ENCODE measurements at places on chromosomes 6 and 20.
A peak's percentile ranks its signal among the peaks of the same experiment; 100 is the strongest.

DNA sequence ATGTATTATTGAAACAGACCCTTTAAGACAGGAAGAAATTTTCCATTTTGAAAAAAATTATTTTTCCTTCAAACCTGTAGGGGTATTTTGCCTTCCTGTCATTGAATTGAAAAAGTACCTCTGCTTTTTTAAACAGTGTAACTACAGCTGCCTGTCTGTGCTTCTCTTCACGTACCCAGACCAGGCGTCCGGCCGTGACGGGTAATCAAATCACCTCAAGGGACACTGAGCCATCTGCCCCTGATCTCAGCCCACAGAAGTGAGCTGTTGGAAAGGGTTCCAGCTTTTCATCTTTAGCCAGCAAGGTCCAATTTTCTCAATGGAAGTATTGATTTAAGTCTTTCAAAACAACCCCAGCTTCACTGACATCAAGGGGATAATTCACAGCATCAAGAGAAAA lies 58.0 kb downstream of the SLC35D3 start:
- no peak for DNase-seq

DNA sequence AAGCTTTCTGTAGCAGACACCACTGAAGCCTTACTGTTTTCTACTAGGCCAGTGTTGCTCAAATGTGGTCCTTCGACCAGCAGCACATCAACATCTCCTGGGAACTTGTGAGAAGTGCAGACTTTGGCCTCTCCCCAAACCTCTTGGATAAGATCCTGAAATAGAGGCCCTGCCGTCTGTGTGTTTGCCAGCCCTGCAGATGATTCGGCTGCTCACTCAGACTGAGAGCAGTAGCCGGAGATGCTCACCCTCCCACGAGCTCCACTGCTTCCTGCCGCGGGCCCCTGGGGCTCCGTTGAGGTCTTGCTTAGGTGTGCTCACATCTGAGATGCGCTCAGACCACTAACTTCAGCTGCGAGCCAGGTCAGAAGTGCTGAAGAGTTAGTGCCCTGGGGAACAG lies 129.5 kb upstream of the SSTR4 start:
- DNase-seq, result peak; percentile 1

- no peak for DNase-seq
These were observed 99.5 kb downstream of the PHACTR1 start for GRCh38 chr6:12815884-12816600.

- peak; percentile 31 for DNase-seq
These were observed 802.9 kb downstream of the MAFB start for GRCh38 chr20:39885975-39886649.

GRCh38 chr20:57409672-57410397 lies 18.6 kb downstream of the RBM38 start:
- DNase-seq, result no peak

- DNase-seq, result no peak
These were observed 48.3 kb upstream of the MRAP2 start for GRCh38 chr6:83985308-83985713.

DNA sequence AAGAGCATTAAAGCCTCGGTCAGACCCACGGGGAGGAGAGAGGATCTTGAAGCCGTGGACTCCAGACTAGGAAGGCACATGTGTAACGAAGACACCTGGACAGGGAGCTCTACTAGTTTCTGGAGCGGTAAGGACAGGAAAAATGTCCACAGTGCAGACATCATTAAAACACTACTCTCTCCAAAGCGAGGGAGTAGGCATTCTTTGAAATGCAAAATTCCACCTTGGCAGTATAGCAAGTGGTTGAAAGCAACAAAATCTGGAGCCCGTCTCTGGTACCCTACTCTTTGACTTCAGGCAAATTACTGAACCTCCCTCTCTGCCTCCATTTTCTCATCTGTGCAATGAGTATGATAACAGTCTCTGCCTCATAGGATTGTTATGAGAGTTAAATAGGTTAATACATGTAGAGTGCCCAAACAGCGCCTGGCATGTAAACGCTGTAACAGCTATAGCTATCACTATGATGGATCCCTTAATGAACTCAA lies 408 bp upstream of the CRIP3 start:
- DNase-seq, result no peak

All from globus pallidus (tissue), 1 donor.